Stimulated activated CD8-positive, alpha-beta memory T cell treated with anti-CD3 and anti-CD28 coated beads, Interleukin-15, amount 100 ng/mL, for 1 hour (primary cell): ENCODE measurements at places on chromosomes 11 and 22.
A peak's percentile ranks its signal among the peaks of the same experiment; 100 is the strongest.

DNA sequence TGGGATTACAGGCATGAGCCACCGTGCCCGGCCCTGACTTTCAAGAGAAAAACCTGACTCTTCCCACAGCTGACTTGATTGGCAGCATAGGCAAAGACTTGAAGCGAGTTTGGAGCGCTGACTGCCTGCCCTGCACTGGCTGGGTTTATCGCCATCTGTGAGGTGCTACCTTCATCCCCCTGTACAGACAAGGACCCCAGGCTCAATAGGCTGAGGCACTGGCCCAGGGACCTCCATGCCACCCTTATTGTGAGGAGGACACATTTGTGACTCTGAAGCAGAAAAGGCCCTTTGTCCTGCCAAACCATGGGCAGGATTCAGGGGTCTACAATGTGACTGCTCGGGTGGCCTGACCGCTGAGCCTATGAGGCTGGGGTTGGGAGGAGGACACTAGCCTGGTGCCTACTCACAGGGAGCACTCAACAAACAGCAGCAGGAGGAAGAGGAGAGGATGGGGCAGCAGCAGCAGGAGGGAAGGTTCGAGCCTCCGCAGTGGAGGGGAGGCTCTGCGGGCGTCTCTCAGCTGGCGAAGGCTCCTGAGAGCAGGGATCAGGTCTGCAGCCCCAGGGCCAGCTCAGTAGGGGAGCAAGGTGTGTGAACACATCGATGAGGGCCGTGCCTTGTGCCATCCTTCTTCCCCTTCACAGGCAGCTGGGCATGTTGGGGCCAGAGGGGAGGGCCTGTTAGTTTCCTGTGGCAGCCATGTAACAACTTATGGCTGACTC lies 72.9 kb upstream of the WNT7B start:
- DNase-seq: no peak

DNA sequence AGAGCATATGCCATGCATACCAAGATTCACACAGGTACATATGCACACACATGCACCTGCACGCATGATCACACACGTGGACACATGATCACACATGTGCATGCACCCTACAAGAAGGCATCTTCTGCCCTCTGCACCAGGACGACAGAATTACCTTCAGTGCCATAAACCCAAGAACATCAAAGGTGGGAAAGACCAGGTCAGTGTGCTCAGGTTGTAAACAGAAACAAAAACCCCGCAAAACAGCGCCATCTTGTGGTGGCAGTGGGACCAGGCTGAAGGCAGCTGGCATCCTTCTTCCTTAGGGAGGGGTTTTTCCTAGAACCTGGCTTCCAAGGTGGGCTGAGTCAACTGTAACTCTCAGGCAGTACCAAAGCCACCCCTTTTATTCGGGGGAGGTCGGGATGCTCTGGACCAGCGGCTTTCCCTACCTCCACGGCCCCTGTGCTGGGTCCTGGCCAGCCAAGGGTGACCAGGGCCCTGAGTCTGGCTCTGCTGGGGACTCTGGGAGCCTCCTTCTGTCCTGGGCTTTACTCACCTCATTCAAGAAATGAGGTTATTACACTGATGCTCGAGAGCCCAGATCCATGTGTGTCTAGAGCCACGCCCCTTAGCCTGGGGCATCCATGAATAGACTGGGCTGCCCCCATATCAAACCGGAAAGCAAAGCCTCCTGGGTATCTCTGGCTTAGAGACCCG lies 69.4 kb upstream of the FGF3 start:
- DNase-seq: peak; percentile 54

DNA sequence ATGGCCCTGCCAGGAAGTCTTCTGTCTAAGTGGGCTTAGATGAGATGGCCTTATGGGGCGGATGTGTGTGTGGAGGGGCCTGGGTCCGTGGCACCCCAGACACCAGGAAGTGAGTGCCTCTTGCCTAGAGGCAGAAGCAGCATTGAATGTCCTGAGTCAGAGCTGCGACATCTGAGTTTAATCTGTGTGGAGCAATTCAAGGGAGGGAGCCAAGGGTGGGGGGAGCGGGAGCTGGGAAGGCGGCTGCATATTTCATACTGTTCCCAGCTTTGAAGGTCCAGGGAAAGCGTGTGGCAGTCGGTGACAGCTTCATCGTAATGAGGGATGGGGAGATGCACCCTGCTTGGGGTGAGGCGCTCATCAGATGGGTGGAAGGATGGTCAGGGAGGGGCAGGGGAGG lies 73.5 kb upstream of the THY1 start:
- DNase-seq: no peak

GRCh38 chr22:45164270-45165088 lies 754 bp downstream of the NUP50 start:
- DNase-seq: peak; percentile 8

DNA sequence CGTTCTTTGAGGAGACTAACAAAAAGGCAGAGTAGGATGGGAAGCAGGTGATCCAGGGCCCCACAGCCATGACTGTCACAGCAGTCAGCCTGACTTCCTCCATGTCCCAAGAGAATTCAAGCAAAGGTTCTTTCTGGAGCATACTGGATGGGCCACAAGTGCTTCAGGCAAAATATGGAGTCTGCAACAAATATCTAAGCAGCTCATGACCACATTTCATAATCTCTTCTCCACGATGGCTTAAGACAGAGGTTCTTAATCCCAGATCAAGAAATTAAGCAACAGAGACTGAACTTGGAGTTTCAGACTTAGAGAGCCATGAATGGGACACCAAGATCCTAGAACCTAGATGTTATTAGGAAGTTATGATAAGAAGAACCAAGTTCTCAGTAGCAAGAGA lies 31.6 kb downstream of the GUCY1A2 start:
- DNase-seq: no peak

- DNase-seq: no peak
These were observed 78.0 kb upstream of the CTSC start for GRCh38 chr11:88415495-88415894.

DNA sequence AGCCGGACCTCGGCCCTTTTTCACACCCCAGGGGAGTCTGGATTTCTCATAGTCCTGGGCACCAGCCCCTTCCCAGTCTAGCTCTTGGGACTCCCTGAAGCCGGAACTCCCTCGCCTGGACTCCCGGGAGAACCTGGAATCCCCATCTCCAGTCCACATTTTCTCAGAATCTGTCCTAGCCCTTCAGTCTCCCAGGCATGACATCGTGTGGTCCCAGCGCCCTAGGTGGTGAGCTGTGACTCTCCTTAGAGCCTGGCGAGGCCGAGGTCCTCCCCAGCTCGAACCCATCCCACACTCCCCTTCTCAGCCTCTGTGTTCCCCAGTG lies 673 bp upstream of the DUSP18 start:
- DNase-seq: no peak
